Right renal pelvis (tissue), 4 donors: ENCODE measurements at places on chromosomes 1 and 21. TPM values are rescaled to one million over a fixed set of nuclear protein-coding genes. Genes with fewer than 3 reads are reported as not detected.

Gene RGS1
- 2.1 TPM for polyA plus RNA-seq

Gene AMY1C
- polyA plus RNA-seq, result not detected

Gene SYCP1
- polyA plus RNA-seq, result 0.39 TPM

Gene LCE3E
- not detected for polyA plus RNA-seq

Gene TRABD2B
- polyA plus RNA-seq, result 23.0 TPM

Gene SPRR5
- polyA plus RNA-seq, result not detected

Gene FMN2
- polyA plus RNA-seq, result 7.6 TPM

Gene POU3F1
- 0.97 TPM for polyA plus RNA-seq

Gene FCGR3B
- polyA plus RNA-seq, result not detected

Gene SLC45A3
- polyA plus RNA-seq, result 9.3 TPM

Gene LCE3D
- not detected for polyA plus RNA-seq

DNA sequence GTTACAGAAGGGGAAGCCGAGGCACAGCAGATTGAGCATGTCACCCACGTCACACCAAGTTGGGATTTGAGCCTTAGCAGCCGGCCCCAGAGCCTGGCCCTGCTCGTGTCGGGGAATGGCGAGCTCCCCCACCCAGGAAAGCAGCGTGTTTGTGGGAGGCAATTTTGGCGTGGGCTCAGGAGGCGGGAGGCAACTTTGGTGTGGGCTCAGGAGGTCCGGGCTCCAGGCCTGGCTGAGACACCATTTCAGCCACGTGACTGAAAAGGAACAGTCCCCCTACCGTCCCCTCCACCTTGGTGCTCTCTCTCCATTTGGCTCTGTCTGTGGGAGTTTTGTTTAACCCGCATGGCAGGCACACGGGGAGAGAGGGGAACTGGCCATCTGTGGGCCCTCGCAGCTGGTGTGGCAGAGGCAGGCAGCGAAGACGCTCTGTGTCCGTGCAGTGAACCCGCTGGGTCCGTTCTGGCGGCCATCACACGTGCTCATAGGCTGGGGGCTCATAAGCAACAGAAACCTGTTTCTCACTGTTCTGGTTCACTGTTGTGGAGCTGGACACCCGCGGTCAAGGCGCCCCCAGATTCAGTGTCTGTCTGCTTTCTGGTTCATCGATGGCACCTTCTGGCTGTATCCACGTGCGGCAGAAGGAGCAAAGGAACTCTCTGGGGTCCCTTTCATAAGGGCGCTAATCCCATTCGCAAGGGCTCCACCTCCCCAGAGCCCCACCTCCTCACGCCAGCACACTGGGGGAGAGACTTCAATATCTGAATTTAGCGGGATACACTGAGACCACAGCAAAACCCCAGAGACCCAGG, 110.2 kb downstream of the CRYAA start:
- no peak for DNase-seq

DNA sequence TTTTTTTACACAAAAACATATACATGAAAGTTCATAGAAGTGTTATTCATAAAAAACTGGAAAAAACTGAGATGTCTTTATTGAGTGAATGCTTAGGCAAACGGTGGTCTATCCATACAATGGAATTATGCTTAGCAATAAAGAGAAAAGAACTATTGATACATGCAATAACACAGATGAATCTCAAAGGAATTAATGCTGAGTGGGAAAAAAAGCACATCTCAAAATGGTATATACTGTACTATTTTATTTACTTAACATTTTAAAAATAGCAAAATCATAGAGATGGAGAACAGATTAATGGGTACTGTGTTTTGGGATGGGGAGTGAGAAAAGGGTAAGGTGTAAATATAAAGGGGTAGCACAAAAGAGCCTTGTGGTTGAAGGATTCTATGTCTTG, 29.8 kb downstream of the METTL18 start:
- DNase-seq, result no peak

GRCh38 chr1:89489047-89489729, 35.4 kb upstream of the LRRC8B start:
- DNase-seq, result no peak

DNA sequence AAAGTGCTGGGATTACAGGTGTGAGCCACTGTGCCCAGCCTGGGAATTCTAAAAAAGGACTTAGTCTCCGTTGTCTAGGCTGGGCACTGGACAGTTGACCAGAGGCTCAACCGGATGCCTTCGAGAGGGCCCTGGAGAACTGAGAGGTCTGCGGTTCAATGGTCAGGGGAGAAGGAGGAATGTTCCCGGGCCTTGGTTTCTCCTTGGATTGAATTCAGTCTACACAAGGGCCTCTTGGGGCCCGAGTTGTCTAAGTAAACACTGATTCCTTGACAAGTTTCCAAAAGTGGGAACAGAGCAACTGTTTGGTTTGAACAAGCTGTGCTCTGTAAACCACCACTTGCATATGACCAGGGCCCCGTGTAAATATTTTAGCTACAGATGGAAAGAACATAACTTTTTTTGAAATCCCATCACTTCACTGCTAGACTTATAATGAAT, 29.1 kb upstream of the CAPZB start:
- DNase-seq, result no peak

- no peak for DNase-seq
Measured at GRCh38 chr1:23470282-23471070, 13.5 kb downstream of the ASAP3 start.

GRCh38 chr21:45555557-45556301, 13.5 kb upstream of the SLC19A1 start:
- DNase-seq, result peak; percentile 86

- no peak for DNase-seq
Measured at GRCh38 chr1:170857955-170858354, 77.4 kb upstream of the MROH9 start.

- DNase-seq, result peak; percentile 59
Measured at GRCh38 chr1:226608699-226609505, 60.3 kb downstream of the STUM start.

GRCh38 chr21:27703791-27704190, 736.9 kb upstream of the ADAMTS5 start:
- DNase-seq, result no peak

- DNase-seq, result no peak
Measured at GRCh38 chr21:34730756-34731445, 62.1 kb downstream of the CLIC6 start.

DNA sequence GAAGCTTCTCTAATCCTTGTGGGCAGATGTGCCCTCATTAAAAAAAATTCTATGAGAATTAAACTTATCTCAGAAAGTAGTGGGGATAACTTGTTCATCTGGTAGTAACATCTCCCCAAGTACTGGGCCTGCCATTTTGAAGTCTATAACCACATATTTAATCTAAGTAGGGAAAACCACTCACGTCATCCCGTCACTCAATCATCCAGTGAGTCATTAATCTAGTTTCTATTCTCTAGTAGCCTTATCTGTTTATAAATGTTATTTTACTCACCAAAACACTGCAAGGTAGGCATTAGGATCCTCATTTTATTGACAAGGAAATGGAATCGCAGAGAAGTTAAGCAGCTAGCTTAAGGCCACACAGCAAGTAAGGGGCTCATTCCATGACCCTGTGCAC, 221.9 kb downstream of the ATG4C start:
- DNase-seq, result no peak

DNA sequence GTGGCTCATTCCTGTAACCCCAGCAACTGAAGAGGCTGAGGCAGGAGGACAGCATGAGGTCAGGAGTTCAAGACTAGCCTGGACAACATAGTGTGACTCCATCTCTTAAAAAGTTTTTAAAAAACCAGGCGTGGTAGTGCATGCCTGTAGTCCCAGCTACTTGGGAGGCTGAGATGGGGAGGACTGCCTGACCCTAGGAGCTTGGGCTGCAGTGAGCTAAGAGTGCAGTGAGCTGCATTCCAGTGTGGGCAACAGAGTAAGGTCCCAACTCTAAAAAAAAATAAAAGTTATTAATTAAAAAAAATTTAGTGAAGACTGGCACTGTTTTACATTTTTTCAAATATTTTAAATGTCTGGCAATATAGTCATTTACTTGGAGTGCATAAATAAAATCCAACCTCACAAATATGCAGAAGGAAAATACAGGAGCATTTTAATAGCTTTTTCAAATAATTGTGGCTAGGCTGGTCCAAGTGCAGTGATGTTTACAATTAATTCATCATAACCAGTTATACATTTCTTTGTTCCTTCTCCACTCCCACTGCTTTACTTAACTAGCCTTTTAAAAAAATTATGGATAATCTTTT, 10.8 kb downstream of the ZBTB8OS start:
- DNase-seq, result no peak

- no peak for DNase-seq
Measured at GRCh38 chr1:31878058-31878457, 60.1 kb downstream of the PTP4A2 start.

DNA sequence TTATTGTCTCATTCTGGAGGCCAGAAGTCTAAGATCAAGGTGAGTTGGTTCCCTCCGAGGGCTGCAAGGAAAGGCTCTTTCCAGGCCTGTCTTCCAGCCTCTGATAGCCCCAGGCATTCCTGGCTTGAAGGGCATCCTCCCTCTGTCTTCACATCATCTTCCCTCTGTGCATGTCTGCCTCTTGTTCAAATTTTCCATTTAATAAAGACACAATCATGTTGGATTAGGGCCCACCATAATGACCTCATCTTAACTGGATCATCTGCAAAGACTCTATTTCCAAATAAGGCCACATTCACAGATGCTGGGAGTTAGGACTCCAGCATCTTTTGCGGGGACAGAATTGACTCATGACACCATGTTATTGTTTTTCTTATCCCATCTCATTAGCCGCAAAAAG, 24.5 kb downstream of the HUNK start:
- no peak for DNase-seq
